ENCODE measurements at places on chromosomes 5 and 9.

- DNase-seq, result no peak
Measured at GRCh38 chr9:21810388-21810787, 8.0 kb downstream of the MTAP start.

DNA sequence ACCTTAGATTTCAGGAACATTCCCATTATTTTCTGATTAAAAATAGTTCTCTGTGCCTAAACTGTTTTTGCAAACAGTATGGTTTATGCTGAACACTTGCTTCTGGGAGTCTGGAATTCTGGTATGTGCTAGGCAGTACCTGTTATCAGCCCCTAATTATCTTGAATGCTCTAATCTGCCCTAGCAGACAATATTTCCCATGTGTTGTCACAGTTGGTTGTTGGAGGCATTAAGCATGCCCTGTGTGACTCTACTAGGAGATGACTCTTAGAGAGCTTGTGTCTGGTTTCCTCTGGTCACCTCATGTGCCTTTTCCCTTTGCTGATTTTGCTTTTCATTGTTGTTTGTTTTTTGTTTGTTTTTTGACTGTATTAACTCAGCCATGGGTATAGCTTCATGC lies 36.6 kb downstream of the UHRF2 start:
- DNase-seq, result no peak

DNA sequence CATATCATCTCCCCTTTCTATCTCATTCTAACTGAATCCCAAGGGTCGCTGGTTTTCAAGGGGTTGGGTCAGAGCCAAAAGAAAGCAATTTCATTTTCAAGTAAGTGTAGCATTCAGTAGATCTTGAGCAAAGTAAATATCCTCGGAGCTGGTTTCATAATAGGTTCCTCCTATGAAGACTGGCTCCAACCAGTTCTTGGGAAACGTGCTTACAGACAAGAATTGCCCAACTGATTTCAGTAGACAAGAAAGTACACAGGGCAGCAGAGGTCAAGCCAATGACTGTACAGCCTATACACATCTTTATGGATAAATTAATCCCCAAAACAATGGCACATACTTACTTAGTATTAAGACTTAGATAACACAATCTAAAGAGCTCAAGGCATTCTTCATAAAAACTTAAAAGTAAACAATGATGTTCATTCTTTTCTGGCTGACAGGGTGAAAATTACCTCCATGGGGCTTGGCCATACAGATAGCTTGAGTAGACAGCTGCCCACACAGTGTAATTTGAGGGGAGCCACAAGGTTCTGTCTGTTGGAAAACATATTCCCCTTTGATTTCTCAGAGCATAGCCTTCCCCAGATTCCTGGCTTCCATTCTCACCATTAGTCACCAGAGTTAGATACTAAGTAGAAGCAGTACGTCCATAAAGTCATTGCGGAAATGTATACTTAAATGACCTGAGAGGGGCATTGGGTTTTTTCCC lies 163.9 kb downstream of the ARRDC3 start:
- DNase-seq, result peak; percentile 72

GRCh38 chr5:56522960-56523359 lies 289.8 kb upstream of the ANKRD55 start:
- no peak for DNase-seq

DNA sequence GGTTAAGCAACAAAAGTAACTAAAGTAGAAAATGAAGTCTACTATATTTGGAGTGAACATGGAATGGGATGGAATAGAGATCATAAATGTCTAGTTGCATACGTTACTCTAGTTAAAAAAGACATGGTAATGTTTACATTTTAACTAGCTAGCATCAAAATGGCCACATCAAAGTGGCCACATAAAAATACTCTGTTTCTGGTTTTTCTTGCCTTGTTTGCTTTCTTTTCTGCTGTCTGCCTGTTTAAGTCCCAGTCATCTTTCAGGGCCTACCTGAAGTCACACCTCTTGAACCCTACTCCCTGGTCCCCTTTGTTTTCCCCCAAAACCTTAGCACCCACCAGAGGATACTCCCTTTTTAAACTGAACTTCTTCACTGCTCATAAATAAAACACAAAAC lies 6.4 kb upstream of the KIF2A start:
- DNase-seq, result no peak

DNA sequence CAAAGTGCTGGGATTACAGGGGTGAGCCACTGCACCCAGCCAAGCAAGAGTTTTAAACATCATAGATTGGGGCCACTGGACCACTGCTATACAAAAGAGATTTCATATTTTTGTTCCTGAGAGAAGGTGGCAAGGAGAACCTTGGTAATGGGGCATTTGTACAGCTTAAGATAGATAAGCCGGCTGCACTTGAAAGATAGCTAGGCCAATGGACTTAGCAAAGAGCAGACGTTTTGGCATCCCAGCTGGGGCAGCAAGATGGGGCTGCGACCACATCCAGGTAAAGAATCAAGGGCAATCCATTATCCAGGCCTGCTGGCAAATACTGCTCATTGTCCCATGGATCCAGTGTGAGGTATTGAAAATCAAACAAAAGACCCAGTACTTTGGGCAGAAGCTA lies 3.9 kb upstream of the ISCA1 start:
- no peak for DNase-seq

DNA sequence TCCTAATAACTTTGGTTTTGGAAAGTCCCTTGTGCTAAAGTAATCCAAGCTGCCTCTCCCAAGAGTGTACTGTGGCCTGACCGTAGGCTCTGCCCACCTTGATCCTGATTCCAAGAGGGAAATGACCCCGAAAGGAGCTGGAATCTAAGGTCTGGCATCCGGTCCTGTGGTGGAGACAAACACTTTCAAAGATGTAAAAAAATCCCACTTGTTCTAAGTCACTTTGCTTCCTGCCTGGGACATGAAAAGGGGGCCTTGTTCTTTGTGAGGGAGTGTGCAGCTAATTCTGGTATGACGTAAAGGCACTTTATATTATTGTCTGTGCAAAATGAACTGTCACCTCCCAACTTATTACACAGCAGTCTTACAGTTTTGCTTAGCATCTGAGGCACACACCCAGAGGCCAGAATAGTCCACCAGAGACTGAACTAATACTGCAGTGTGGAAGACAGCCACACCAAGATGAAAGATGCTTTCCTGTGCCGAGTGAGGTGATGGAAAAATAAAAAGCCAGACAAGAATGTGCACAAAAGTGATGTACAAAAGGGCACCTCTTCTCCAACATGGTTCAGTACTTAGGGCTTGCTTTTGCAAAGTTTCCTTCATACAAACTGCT lies 128.7 kb downstream of the SLC12A2 start:
- DNase-seq, result no peak

Data from DMS79 (cell line).